Liver (tissue), 10 donors: ENCODE measurements at places on chromosomes 6 and 20. TPM values are rescaled to one million over a fixed set of nuclear protein-coding genes. Genes with fewer than 3 reads are reported as not detected.

DNA sequence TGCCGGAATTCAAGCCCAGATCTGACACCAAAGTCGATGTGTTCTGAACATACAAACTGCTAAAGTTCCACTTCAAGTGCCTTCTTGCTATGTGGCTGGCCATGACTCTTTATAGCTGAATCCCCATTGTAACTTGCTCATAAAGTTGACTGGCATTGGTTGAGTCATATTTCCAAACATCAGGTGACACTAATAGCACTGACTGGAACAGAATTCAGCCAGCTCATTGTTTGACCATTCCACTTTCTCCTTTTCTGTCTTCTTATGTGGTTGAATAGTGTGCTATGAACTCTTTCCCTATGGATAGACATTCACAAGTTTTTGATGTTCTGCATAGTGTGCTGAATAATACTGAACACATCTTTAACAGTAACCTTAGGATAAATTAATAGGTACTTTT lies 266.2 kb upstream of the ZFP64 start:
- no peak for DNase-seq

Gene HEY2
- total RNA-seq, result 1.0 TPM

- no peak for DNase-seq
These were observed 11.6 kb upstream of the NQO2 start for GRCh38 chr6:2988094-2988425.

DNA sequence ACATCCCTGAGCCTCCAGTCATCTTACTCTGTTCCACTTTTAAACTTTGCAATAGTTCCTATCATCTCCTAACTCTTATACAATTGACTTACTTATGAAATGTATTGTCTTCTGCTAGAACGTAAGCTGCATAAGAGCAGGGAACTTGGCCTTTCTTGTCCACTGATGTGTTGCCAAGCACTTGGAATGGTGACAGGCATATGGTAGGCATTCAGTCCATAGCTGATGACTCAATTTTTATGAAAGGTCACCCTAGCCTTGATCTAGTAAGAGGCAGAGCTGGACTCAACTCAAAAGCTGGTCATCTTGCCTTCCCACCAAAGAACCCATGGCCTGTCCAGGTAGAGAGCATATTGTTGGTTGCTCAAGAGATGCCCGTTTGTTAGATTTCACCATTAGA lies 82.4 kb upstream of the FAM184A start:
- DNase-seq, result no peak

DNA sequence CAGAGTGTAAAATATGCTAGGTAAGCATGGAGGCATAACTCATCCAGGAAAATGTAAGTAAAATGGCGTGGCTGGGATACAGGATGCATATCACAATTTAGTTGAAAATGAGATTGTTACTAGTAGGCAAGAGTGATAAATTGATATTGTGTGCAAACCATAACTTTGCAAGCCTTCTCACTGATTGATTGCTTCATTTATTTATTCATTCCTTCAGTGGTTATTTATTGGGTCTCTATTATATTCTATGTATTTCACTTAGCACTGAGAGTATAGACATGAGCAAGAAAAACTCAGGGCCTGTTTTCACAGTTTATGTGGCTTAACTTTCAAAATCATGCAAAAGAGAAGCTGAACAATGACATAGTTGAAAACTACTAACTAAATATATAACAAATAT lies 241.0 kb upstream of the EYS start:
- no peak for DNase-seq

DNA sequence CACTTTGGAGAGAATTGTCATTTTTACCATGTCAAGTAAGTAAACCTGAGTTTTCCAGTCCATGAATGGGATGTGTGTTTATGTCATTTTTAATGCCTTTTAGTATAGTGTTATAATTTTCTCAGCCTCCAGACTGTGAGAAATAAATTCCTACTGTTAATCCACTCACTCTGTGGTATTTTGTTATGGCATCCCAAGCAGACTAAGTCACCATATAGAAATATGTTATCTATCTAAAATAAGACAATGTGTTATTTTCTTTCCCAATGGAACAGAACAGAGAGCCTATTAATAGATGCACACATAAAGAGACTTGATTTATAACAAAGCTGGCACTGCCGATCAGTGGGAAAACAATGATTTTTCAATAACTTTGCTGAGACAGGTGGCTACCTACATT lies 70.2 kb upstream of the SLC4A11 start:
- no peak for DNase-seq

DNA sequence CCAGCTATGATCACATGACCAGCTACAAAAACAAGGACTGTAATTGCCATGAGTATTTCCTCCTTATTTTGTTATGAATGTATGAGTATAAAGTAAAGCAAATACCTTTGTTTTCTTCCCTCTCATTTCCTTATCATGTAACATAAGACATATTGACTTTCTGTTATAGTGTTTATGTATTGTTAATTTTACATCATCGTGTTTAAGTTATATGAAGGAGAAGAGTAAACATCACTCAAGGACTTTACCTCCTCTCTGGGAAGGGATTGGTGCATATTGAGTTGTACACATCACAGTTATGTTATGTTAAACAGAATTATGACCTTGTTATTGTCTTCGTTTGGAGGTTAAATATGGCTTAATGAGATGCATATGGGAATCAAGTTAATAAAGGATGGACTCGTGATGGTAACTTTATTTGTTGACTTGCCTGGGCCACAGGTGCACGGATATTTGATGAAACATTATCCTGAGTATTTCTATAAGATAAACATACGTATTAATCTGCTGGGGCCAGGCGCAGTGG lies 57.3 kb upstream of the CNKSR3 start:
- no peak for DNase-seq

DNA sequence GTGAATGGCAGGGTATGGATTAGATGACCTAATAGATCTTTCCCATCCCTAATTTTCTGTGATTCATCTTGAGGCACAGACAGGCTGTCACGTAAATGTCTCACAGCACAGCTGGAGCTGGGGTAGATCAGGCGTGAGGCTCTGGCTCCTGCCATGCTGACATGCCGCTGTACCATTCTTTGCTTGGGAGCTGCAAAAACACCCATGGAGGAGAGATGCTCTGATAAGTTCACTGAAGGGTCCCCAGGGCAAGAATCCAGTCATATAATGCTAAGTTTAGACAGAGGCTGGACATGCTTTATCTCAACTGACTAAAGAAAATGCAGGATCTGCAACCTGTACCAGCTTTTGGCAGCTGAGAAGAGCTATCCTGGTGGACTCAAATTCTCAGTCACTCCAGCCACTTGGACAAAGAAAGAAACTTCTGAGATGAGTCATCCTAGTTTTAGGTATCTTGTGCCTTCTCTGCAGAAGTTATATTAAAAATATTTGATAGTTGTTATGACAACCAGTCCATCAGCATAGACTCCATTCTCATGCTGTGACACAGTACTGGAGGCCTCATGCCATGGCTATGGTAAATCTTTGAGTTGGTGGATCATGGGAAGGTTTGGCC lies 185.1 kb upstream of the RAB32 start:
- no peak for DNase-seq

- no peak for DNase-seq
These were observed 31.8 kb downstream of the SNX14 start for GRCh38 chr6:85561750-85562357.

GRCh38 chr6:43770372-43771209 lies 580 bp downstream of the VEGFA start:
- peak; percentile 69 for DNase-seq

GRCh38 chr20:8912096-8912495 lies 156.8 kb upstream of the PLCB4 start:
- no peak for DNase-seq

DNA sequence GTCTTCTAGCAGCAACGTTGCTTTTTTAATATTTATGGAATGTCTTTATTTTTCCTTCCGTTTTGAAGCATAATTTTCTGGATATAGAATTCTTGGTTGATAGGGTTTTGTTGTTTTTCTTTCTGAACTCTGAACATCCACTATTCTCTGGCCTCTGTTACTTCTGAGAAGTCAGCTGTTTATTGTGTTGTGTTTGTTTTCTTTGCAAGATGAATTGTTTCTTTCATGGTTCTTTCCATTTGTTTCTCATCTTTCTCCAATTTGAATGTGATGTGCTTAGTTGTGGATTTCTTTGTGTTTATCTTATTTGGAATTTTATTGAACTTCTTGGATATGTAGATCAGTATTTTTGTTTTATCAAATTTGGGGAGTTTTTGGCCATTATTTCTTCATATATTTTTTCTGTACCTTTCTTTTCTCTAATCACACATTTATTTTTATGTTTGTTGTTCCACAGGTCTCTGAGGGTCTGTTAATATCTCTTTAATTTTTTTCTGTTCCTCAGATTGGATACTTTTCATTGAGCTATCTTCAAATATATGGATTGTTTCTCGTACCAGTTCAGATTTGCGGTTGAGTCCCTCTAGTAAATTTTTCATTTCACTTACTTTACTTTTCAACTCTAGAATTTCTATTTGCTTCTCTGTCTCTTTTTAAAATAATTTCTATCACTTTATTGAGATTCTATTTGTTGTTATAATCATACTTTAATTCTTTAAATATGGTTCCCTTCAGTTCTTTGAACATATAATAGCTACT lies 18.0 kb downstream of the HIVEP1 start:
- DNase-seq, result no peak

DNA sequence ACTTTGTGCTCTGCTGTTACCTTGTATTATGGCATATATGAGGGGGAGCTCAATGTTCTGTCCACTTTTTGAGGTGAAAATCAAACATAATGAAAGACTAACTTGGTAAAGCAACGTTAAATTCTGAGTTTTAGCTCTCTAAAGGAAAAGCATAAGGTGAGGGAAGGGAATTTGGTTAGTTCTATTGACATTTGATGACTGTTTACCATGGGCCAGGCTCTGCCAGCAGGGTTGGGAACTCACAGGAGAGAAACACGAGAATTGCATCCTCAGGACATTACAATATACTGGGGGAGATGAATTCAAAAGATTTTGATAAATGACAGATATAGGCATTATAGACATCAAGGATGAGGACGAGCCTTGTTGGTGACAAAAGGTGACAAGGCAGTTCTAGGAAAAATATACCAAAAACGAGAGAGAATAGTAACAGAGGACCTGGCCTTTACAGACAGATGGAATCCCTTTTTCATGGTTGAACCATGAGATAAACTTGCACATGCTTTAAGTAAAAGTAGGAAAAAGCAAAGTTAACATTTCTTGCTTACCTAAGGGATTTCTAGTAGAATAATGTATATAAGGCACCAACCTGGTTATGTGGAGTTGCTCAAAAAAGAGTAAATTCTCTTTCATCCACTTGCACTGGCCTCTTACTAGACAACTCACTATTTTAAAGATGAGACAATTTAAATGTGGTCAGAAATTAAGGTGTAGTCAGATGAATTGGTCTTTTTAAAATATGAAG lies 191.4 kb downstream of the NKAIN2 start:
- DNase-seq, result no peak

Gene CLDN20
- not detected for total RNA-seq

DNA sequence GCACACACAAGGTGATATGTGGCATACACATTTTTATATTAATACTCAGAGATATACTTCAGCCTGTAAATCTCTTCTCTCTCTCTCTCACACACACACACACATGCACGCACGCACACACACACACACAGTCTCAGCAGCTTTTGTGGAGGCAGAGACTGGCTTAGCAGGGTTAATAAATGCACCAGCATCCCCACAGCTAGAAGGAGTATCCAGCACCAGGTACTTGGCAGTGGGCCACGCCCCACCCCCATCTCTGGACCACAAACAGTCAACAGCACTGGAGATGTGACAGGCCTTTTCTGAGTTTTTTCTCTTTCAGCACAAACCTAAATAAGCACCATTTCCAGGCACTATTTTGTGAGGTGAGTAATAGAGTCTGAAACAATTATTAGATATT lies 47.3 kb upstream of the LRFN2 start:
- no peak for DNase-seq

DNA sequence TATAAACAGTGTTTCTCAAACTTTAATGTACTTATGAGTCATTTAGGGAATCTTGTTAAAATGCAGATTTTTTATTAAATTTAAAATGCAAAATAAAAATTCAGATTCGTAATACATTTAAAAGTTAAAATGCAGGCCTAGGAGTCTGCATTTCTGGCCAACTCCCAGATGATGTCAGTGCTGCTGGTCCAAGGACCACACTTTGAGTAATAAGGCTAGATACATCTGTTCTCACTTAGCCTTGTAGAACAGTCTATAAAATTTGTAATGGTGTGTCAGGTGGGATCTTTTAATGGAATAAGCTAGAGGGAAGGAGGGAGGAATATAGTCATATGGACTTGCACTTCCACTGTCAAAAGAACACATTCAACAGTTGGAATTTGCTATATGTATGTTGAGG lies 295.6 kb upstream of the BMP2 start:
- no peak for DNase-seq

DNA sequence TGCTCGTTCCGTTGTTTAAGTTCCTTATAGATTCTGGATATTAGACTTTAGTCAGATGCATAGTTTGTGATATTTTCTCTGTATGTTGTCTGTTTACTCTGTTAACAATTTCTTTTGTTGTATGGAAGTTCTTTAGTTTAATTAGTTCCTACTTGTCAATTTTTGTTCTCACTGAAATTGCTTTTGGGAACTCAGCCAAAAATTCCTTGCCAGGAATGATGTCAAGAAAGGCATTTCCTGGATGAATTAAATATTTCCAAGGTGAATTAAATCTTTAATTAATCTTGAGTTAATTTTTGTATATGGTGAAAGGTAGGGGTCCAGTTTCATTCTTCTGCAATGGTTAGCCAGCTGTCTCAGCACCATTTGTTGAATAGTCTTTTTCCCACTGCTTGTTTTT lies 406.2 kb upstream of the NOX3 start:
- DNase-seq, result no peak

Gene TGM2
- 260 TPM for total RNA-seq

Gene ULBP2
- 0.25 TPM for total RNA-seq

Gene IL20RA
- 0.25 TPM for total RNA-seq

- DNase-seq, result no peak
These were observed 167.9 kb downstream of the TBX18 start for GRCh38 chr6:84596488-84596887.

DNA sequence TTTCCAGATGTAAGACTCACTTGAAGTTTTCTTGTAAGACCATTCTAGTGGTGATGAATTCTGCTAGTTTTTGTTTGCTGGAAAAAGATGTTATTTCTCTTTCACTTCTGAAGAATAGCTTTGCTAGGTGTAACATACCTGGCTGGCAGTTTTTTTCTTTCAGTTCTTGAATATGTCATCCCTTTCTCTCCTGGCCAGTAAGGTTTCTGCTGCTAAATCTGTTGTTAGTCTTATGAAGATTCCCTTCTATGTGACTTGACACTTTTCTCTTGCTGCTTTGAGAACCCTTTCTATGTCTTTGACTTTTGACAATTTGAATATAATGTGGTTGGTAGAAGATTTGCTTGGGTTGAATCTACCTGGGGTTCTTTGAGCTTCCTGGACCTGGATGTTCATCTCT lies 314.7 kb upstream of the NOX3 start:
- DNase-seq, result no peak

Gene MCHR2
- not detected for total RNA-seq
